Cardiac septum (tissue), 1 donor: ENCODE measurements at places on chromosomes 5 and 9. TPM values are rescaled to one million over a fixed set of nuclear protein-coding genes. Genes with fewer than 3 reads are reported as not detected.

Gene UQCRQ
- 1,426 TPM for total RNA-seq

Gene SVEP1
- 6.7 TPM for total RNA-seq

Gene AK8
- 0.13 TPM for total RNA-seq

Gene CHD1
- 16.8 TPM for total RNA-seq

Gene CACNA1B
- 0.70 TPM for total RNA-seq

DNA sequence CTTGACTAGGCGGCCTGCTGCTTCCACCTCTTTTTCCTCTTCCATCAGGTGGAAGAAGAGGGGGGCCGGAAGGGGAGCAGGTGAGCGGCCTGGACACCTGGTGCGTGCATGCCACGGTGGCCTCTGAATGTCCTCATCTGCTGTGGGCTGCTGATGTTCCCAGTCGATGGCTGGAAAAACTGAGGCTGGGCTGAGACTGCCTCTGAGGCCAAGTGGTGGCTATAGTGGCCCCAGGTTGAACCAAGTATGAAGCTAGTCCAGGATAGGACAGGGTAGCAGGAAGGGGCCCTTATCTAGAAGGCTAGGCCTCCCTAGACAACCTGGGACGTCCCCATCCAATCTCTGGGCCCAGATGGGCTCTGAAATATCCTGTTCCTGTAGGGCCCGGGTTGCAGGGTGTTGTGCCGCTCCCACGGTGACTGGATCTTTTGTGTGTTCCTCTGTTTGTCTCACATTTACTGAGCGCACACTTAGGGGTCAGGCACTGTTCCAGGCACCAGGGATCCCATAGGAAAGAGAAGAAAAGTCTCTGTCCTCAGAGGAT is 753 bp upstream of the NR5A1 start:
- DNase-seq = no peak

GRCh38 chr5:175617447-175617846 is 40.4 kb upstream of the HRH2 start:
- no peak for DNase-seq
